ENCODE measurements at places on chromosomes 7 and 10.

GRCh38 chr7:27151931-27152815 lies at the start of gene HOXA3:
HOXA3 (minus strand) TSS chr7:27152583; CDS start chr7:27110640, 41,943 bp downstream.
- DNase-seq: peak; percentile 78

DNA sequence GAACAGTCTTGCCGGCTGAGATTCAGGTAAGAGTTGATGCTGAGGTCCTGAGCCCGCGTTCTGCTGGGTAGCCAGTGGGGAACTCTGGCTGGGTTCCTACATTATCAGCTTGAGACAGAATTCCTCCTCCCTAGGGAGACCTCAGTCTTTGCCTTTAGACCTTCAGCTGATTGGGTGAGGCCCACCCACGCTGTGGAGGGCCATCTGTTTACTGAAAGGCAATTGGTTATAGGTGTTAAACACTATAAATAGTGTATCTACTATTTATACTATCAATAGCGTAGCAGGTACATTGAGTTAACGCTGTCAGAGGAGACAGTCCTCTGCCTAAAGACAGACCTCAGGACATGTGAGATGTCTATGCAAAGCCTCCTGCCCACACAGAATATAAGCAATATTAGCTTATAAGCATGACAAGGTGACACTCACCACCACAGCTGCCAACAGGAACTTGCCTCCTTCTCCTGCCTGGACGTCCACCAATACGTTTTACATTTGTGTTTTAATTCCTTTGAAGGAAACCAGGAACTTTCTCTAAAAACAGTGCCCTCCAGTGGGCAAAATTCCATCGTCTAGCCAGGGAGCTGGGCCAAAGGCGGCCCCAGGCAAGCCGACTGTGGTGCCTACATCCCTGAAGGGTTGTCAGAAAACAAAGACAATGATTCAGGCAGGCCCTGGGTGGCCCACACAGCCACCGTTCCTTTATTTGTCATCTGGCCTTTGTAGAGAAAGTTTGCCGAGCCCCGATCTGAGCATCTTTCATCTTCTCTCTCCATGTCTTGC lies 58.8 kb downstream of the INSIG1 start:
- DNase-seq: peak; percentile 14

DNA sequence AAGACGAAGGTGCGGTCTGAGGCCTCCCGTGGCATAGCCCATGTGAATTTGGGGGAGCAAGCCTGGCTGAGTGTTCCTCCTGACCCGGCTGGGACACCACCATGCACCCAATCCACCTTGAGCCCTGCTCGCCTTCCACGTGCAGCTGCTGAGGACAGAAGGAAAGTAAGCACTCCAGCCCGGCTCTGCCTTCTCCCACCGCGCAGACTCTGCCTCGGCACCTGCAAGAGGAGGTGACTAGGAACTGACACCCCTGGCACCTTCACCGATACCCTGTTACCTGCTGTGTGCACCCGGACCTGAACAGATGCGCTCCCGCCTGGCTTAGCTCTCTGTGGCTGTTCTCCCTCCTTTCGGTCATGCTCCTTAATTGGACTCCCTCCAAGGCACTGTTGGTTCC lies 57.0 kb upstream of the OPN4 start:
- no peak for DNase-seq

- no peak for DNase-seq
Measured at GRCh38 chr10:129253161-129253864, 213.7 kb upstream of the MGMT start.

GRCh38 chr10:118596426-118597124 lies 1.1 kb upstream of the PRLHR start:
- no peak for DNase-seq

- peak; percentile 24 for DNase-seq
Measured at GRCh38 chr10:121910673-121911420, 17.0 kb downstream of the ATE1 start.

- no peak for DNase-seq
Measured at GRCh38 chr7:77753173-77753572, 45.1 kb downstream of the TMEM60 start.

DNA sequence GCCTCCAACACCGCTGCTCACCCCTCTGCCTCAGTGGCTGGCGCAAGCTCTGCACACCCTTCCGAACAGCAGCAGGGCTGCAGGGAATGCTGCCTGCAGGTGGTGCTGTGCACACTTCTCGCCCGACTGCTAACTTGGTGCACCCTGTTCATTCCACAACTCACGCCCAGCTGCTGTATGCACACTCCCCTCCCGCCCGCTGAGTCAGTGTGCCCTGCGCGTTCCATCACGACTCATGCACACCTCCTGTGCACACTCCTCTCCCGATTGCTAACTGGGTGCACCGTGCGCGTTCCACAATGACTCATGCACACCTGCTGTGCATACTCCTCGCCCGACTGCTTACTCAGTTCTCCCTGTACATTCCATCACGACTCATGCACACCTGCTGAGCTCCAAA lies 21.5 kb downstream of the ADARB2 start:
- DNase-seq: no peak

GRCh38 chr10:98316170-98316569 lies 48.2 kb upstream of the LOXL4 start:
- no peak for DNase-seq

DNA sequence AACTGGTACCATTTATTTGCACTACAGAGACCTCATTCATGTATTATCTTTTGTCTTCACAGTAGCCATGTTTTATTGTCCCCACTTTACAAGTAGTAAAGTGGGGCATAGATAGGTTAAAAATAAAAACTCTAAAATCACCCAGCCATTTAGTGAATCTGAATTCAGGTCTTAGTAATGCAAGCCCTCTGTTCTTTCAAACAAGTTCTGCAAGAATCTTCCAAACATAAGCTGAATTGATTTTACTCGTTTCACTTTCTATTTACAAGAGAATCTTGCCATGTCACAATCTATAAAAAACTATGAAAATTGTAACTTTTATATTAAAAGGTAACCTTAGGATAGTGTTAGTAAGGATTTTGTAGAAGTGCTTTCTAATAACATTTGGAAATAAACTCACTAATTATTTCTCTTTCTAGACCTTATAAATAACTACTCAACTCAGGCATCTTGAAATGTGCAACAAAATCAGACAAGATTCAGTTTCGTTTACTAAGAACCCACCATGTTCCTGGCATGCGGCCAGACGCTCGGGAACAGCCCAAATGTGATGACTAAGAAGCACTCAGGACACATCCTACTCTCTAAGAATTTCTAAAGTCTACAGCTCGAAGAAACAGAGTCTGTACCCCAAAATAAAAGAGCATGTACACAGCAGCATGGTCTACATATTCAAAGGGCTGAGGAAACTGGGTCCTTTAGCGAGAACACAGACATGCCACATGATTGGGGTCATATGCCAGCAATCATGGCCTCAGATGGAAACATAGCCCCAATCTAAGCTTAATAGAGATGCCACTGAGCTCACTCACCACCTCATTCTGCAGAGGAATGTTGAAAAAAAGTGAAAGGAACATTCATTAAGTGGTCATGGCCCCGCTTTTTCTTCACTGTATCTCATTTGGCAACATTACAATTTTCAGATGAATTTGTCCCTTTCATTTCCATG lies 167.6 kb downstream of the AMPH start:
- DNase-seq: peak; percentile 73

DNA sequence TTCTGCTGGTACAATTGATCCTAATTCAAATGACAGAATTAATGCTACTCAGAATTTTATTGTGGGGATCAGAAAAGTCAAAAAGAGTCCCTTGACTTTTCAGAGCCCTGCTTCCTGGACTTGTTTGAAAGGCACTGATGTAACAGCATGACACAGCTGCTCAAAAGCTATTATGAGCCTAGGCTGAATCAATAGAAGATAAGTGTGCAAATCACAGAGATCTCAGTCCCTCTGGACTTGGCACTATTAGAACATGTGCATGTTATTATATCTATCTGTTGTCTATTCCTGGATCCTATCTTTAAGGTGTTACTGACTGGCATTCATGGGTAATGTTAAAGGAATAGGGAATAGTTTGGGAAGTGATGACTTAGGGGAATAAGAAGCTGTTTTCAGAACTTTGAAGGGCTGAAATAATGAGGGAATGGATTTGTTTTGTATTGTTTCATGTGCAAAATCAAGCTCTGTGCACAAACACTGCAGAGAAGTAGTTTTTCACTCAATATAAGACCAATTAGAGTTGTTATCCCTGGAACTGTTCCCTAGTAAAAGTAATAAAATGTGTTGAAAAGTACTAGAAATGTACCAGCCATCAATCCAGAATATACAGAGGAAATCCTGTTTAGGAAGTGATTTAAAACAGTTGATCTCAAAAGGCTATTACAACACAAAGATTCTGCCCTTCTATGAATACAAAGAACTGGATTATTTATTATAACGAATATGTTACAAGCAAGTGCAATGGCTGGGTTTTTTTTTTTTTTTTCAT lies 814.9 kb upstream of the C7orf33 start:
- DNase-seq: no peak

- DNase-seq: no peak
Measured at GRCh38 chr7:135348493-135348892, 114.9 kb downstream of the STRA8 start.

GRCh38 chr7:6615723-6616555 lies 529 bp downstream of the ZNF853 start:
- no peak for DNase-seq

GRCh38 chr10:75122505-75122904 lies 11.0 kb downstream of the SAMD8 start:
- DNase-seq: no peak

DNA sequence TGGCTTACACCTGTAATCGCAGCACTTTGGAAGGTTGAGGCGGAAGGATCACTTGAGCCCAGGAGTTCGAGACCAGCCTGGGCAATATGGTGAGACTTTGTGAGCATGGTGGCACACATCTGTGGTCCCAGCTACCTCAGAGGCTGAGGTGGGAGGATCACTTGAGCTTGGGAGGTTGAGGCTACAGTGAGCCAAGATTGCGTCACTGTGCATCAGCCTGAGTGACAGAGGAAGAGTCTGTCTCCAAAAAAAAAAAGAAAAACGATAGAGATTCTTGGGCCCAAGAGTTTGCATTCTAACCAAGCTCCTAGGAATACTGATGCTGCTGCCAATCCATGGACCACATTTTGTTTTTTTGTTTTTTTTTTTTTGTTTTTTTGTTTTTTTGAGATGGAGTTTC lies 12.1 kb downstream of the MYOZ1 start:
- DNase-seq: no peak

GRCh38 chr7:131103997-131104396 lies 223.7 kb upstream of the MKLN1 start:
- peak; percentile 83 for DNase-seq

GRCh38 chr7:6479067-6479466 lies 31.3 kb upstream of the DAGLB start:
- DNase-seq: no peak

DNA sequence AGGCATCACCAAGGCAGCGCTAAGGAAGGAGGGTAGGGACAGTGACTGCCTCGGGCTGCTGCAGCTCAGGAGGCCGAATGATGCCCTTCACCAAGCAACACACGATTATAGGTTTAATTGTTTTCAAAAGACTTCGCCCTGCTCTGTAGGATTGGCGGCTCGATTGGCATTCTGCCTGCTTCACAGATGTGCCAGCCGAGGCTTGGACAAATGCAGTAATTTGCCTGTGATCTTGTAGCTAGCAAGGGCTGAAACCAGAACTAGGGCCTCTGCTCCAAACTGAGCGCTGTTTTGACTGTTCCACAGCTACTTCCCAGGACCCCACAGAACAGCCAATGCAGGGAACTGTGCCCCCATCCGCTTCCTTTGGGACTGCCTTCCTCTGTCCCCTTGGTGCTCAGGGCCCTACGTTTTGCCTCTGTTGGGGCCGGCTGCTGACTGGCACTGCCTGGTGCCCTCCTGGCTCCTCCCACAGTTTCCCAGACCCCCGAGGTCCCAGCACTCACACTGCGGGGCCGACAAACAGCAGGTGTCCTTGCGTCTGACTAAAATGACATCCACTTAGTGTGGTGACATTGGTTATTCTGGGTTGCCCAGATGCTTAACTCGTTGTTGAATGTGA lies 62.6 kb upstream of the EN2 start:
- peak; percentile 30 for DNase-seq

- DNase-seq: no peak
Measured at GRCh38 chr10:25036381-25036780, 20.0 kb downstream of the THNSL1 start.

GRCh38 chr7:45256775-45257174 lies 99.2 kb downstream of the RAMP3 start:
- no peak for DNase-seq

GRCh38 chr7:49639808-49640207 lies 133.6 kb upstream of the VWC2 start:
- DNase-seq: no peak

GRCh38 chr7:156158693-156159092 lies 346.4 kb upstream of the SHH start:
- no peak for DNase-seq

DNA sequence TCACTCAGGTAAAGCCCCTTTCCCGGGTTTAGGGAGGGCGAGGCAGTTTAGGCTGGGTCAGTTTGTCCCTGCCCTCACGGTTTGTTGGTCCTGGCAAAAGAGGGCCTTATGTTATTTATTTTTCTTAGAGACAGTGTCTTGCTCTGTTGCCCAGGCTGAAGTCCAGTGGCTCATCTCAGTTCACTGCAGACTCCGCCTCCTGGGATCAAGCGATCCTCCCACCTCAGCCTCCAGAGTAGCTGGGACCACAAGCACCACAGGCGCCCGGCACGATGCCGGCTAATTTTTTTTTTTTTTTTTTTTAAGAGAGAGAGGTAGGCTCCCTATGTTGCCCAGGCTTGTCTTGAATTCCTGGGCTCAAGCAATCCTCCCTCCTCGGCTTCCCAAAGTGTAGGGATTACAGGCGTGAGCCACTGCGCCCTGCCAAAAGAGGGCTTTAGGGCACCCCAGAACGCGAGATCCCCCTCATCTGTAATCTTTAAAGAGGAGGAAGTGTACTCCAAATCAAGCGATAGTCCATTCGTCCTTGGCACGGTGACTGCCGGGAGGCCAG lies 626 bp upstream of the BMS1 start:
- peak; percentile 20 for DNase-seq

DNA sequence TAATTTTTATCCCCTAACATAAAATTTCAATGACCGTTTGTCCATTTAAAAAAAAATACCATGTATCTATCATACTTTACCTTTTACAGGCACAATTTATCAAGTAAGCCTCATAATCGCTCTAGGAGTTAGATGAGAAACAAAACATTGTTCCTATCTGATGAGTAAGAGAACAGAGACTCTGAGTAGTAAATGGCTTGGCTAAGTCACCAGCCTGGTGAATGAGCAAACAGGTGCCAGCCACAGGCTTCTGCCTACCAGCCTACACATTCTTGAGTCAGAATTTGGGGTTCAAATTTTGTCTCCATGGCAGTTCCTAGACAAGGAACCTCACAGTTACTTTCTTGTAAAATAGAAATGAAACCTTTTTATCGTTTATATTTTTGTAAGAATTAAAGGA lies 235.4 kb downstream of the HGF start:
- no peak for DNase-seq

DNA sequence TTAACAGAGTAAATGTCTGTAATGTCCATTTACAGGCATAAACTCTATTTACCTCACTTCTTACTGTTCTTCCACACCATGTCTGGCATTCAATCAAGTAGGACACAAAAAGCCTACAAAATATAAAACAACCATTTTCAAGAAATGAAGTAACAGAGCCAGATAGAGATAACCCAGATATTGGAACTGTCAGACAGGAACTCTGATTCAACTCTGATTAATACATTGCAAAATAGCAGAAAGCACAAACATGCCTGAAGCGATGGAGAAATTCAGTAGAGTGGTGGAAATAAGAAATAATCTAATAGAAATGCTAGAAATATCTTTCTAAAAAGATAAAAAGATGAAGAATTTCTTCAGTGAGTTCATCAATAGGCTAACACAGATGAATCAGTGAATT lies 964.4 kb downstream of the PCDH15 start:
- DNase-seq: no peak
